ENCODE measurements at places on chromosomes 3 and 15.

DNA sequence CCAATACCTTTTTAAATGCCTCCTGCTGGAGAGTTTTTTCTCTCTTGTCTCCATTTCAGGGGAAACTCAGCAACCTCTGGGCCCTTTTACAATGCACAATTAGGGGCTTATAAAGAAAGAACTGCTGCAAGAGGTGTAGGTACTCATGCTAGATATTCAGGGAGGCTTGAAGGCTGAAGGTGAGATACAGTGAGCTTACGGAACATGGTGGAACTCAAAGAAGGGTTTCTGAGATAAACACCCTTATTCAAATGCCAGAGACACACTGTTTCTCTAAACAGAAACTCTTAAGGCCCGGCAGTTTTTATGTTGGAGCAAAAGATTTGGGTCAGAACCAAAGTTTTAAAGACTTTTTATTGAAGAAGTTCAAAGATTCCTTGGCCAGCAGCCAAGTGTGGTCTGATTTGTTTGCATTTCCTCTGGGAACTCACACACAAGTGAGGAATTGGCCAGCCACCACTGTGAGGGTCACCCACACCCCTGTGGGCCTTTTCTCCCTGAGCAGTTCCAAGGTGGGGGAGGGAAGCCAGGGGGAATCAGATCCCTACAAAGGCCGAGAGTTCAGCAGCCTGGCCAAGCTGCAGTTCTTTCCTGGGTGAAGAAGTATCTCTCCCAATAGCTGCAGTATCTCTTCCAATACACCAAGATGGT, 47.8 kb downstream of the TNFAIP8L3 start:
- DNase-seq, result no peak

GRCh38 chr3:109939817-109940216, 602.5 kb upstream of the DPPA4 start:
- no peak for DNase-seq

DNA sequence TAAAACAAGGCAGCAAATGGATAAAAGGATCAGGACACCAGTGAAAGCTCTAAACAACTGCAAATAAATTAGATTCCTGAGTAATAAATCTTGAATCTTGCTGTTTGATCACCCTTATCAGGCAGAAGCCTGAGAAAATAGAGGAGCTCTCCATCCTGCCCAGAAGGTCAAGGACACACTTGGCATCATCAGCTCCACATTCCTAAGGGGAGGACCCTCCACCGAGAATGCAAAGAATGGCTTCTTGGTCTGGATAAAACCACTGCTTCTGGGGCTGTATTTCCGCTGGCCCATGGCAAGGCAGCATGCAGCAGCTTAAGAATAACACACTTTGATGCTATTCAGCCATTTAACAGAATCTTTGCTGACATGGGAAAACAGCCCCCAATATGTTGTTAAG, 108.9 kb upstream of the TSC22D2 start:
- no peak for DNase-seq

GRCh38 chr3:43181202-43181821, 75.4 kb upstream of the POMGNT2 start:
- no peak for DNase-seq

DNA sequence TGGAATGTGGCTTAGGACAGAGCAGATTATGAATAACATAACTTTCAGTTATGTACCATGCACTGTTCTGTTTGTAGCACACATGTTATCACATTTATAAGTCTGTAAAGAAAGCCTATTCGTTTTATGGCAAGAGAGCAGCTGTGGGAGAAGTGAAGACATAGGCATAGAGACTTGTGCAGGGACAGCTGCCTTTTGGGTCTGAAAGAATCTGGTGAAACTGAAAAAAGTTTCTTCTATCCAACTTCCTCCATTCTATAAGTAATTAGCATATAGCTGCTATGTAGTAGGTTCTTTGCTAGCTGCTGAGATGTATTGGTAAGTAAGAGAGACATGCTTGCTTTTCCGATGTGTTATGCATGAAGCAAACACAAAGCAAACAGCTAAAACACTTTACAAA, 1095.4 kb upstream of the CADM2 start:
- DNase-seq, result no peak

- no peak for DNase-seq
Observed at GRCh38 chr15:32670623-32671022, 29.1 kb downstream of the SCG5 start.

DNA sequence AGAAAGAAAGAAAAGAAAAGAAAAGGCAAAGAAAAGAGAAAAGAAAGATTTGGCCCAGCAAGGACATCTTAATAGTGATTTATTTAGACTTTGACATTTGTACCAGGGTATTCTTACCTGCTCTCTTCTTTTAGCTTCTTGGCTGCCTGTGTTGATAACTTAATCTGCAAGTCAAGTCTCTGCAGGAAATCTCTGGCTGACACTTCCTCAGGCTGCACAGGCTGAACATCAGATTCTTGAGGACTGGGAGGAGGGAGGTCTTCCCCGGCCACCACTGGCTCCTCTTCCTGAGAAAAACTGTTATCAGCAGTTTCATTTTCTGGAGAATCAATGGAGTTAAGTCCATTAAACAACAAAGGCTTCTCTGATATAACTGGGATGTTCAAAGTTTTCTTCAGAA, 12.8 kb downstream of the LYSMD2 start:
- no peak for DNase-seq

- no peak for DNase-seq
Observed at GRCh38 chr3:29537889-29538609, 257.2 kb downstream of the RBMS3 start.

DNA sequence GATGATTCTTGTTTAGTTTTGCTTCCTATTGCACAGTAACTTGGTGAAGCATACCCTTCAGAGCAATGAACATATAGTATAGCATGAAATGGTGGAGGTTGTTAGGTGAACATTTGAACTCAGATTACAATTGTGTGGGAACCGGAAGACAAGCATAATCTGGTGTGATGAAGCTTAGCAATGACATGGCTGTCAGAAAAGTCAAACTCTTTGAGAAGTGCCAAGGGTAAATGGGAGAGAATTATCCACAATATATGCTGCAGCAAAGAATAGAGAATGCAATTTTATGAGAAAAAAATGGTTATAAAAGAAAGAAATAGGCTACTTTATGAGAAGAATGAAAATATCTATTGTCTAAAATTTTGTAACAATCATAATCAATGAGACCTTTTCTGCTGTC, 1536.7 kb downstream of the SI start:
- no peak for DNase-seq

DNA sequence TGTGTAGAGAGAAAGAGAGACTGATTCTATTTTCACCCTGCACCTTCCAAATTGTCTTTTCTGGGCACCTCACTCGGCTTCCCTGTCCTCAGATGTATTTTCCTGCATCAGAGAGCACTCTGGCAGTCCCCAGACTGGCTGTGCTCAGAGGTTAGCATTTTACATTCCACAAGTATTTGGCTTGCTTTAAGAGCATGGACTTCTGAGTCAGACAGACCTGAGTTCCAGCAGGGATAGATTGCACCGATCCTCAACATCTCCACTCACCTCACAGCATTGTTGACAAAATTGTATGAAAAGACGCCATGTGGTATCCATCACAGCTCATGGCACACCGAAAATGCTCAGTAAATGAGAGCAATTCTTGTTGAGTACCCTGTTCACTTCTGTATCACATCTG, 45.6 kb downstream of the SST start:
- DNase-seq, result no peak

DNA sequence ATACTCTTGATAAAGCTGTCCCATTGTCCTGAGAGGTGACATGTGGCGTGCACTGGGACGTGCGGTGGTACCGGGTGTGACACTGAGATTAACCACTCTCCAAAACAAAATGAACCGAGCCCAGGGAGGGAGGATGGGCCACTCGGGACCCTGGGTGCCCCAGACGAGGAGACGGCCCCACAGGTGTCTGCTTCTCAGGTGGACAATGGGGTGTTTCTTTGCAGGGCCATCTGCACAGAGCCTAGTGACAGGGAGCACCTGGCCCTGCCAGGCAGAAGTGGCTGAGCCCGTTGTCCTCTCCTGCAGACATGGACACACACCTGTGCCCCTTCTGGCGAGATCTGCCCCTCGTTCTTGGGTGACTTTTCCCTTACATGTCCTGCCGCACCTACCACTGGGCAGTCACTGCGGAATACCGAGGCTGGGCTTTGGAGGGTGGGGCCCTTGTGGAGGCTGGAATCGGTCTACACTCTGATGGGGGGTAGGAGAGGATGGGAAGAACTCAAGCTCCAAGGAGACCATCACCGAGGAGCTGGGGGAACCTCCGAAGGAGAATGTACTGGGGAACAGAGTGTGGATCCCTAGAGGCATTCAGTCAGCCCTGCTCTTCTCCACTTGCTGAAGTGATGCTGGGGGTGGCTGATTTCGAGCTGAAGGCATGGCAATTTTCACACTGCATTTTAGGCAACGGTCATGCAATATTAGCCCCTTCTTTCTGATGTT, 153.5 kb downstream of the ATP10A start:
- DNase-seq, result no peak

DNA sequence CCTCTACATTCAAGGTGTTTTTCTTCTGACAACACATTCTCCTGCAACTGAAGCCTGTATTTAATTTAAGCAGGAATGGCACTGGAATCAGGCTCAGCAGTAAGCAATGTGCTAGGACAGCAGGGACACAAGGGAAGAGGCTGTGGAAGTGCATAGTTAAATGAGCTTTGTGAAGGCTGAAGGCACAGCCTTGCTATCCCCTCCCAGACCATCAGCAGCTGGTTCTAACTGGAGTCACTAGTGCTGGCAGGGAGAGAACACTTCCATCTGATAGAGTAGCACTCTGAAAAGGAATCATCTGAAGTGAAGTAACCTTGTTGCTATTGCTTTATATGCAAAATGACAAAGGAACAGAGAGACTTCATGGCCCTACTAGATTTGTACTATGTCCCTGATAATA, 14.7 kb downstream of the UQCC5 start:
- no peak for DNase-seq

DNA sequence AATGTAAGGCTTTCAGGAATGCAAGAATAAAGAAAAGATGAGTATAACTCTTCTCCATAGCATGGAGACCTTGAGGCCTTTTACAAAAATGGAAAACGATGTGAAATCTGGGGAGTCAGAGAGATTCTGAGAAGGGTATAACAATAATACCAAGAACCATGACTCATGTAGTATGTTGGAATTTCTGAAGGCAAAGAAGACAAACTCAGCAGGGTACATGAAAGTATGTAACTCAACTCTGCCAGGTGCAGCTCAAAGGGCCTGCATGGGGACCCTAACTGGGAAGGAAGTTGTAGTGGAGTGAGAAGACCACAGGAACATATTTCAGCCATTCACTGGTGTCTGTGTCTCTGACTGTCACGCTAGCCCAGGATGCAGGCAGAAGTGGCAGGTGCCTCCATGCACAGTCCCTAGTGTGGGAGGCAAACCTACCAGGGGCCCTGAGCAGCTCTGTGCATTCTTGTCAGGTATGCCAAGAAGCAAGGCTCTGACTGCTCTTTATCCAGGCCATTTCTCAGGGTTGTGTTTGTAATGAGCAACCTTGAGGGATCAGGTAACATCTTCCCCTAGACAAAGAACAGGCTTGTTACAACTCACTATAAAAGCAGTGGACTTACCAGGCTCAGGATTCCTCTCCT, 57.2 kb downstream of the GPR156 start:
- no peak for DNase-seq

- peak; percentile 49 for DNase-seq
Observed at GRCh38 chr15:101006931-101007691, 88.0 kb downstream of the LRRK1 start.

GRCh38 chr3:183502237-183503181, 53.0 kb downstream of the KLHL6 start:
- no peak for DNase-seq

DNA sequence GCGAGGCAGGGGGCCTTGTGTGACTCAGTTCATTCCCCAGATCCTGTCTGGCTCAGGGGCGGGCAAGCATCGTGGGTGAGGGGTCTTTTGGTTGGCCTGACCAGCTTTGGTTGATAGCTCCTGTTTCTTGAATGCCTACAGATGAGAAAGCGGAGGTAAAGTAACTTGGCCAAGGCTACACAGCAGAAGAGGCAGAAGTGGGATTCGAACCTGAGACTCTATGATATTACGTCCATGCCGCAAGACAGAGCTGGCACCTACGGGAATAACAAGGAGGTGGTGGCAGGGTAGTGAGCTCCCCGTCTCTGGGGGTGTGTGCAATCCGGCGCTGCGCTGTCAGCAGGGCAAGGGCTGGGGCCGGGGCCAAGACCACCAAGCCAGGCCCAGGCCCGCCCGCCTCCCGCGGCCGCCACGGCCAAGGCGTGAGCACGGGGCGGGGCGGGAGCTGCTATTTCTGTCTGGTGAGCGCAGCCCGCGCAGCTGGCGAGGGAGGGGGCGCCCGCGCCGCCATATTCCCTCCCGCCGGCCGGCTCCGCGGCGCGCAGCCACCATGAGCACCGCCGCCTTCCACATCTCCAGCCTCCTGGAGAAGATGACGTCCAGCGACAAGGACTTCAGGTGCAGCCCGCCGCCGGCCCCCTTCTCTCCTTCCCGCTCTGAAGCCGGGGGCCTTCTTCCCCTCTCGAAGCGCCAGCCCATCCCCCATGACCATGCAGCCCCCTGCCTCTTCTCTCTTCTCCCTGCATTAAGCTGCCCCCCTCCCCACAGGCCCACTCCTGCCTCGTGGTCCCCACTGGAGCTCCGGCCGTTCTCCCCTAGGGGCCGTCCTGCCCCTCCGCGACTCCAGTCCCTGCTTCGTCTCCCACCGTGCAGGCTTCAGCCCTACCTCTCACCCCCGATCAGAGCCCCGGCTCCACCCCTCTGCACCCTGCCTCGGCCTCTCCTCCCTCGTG, at the start of gene CAND2:
TSS of gene CAND2 (plus strand) at position 510 of the 953 bp plus-strand sequence. CDS start at position 551, 41 bp downstream.
- no peak for DNase-seq

DNA sequence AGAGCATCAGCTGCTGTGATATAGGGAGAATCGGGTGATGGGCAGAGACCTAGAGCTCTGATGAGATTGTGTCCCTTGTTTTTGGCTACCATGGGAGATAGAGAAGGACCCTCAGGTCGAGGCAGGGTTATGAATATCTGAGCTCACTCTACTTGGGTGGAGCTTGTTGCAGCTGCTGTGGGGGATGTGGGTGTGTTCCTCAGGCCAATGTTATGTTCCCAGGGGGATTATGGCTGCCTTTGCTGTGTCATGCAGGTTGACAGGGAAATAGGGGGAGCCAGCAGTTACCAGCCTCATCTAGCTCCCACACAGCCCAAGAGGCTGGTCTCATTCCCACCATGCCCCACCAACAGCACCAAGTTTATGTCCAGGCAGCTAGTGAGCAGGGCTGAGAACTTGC, 131.5 kb downstream of the TRIM42 start:
- DNase-seq, result no peak

GRCh38 chr3:188617270-188617669, 463.3 kb downstream of the LPP start:
- no peak for DNase-seq

DNA sequence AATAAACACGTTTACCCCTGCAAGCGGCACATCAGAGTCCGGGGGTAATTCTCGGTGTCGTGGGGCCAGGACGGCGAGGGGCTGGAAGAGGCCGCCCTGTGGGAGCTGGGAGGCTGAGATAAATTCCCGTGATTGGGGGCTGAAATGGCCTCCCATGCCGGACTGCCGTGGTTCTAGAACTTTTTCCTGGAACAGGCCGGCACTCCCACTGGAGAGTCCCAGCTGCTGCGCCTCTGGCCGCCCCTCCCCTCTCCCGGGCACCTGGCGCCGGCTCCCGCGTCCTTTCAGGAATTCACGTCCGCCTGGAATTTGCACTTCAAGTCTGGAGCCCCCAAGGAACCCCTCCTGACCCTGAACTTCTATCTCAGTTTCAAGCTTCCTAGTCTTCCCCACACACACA, 10.8 kb upstream of the LRRC2 start:
- DNase-seq, result no peak

Data from stimulated activated CD4-positive, alpha-beta T cell treated with anti-CD3 and anti-CD28 coated beads, Interleukin-15, amount 100 ng/mL, for 1 hour (primary cell).